ENCODE measurements at places on chromosomes 6 and 20.

DNA sequence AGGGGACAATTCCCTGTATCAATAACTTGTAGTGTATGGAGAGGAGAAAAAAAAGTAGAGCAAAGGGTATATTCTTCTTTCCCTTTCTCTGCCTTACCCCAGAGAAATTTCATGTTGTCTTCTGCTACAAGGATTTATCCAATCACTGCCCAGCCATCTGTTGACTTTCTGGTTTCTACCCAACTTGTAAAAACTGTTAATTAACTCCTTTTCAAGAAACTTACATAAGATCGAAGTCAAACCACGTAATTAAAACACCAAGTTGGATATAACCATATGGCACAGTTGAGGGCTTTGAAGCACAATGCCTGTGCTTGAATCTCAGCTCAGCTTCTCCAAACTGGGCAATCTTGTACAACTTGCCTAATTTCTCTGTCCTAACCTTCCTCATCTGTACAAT, 99.5 kb downstream of the MAN1A1 start:
- no peaks in the 10 kb centered on the region for H3K4me1 ChIP-seq
- peaks cover 12% of the 10 kb centered on the region for H3K36me3 ChIP-seq
- H3K4me3 ChIP-seq, result no peak overlapping the region
- no peak for DNase-seq

DNA sequence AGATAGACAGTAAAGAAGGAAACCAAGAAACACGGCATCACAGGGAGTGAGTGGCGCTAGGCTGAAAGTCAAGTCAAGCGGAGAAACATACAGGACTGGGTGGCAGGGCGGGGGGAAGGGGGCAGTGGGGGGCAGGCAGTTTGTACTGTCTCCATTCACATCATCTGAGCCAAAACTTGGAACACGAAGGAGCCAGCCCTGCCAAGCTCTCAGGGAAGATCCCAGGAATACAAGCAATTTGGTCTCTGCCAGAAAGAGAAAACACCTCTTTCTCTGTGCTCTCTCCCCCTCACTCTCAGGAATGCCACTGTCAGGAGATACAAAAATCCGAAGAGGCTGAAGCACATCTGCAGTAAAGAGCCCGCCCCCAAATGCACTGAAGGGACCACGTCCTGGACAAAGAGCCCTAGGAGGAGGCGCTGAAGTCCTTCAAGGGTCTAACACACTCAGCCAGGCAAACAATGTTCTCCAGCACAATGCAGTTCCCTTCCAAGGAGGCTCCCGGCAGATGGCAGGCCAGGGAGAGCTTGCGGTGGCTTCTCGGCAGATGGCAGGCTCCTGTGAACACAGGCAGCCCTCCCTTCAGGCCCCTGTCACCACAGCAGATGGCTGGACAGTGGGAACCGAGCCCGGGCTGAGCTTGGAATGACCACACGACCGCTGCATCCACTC, 90.0 kb downstream of the ATP9A start:
- DNase-seq, result no peak
- peaks cover 16% of the 10 kb centered on the region for H3K36me3 ChIP-seq
- no peaks in the 10 kb centered on the region for H3K27me3 ChIP-seq
- H3K4me1 ChIP-seq, result no peaks in the 10 kb centered on the region

GRCh38 chr20:32585011-32585585, at the start of gene NOL4L:
NOL4L (minus strand) TSS chr20:32585333; CDS start chr20:32584890, 443 bp downstream.
- DNase-seq, result no peak
- H3K4me1 ChIP-seq, result no peaks in the 10 kb centered on the region

GRCh38 chr6:107717781-107718180, 106.3 kb downstream of the SCML4 start:
- H3K36me3 ChIP-seq, result no peaks in the 10 kb centered on the region
- no peak for DNase-seq
- H3K27me3 ChIP-seq, result no peaks in the 10 kb centered on the region
- no peak overlapping the region for H3K4me3 ChIP-seq

GRCh38 chr6:44851176-44851575, 463.7 kb downstream of the CDC5L start:
- peaks cover 4% of the 10 kb centered on the region for H3K4me1 ChIP-seq
- H3K27me3 ChIP-seq, result no peaks in the 10 kb centered on the region
- H3K36me3 ChIP-seq, result no peaks in the 10 kb centered on the region
- no peak overlapping the region for H3K4me3 ChIP-seq

DNA sequence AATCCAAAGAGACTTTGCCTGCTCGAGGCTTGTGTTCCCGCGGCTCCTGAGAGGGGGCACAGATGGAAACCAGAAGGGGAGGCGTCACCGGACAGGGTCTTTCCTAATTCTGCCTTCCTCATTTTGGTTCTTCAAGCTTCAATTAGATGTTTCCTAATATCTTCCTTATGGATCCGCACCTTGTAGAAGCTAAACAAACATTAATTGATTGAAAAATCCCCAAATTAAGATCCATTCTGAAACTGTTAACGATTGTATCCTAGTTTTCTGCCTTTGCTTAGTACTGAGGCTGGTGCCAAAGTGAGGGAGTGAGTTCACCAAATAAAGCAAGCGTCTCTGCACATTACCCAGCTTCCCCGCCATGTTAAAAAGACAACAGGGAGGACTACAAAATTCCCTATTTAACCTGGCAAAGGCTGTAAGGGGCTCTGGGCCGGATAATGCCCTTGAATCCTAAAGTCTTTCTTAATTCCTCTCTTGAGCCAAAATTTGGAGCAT, 123.2 kb downstream of the GPX5 start:
- DNase-seq, result no peak
- H3K4me1 ChIP-seq, result peaks cover 6% of the 10 kb centered on the region
- no peaks in the 10 kb centered on the region for H3K36me3 ChIP-seq
- H3K4me3 ChIP-seq, result peak overlapping the region; percentile 43
- H3K27ac ChIP-seq, result no peak overlapping the region

GRCh38 chr6:167558246-167559177, 233.6 kb downstream of the TTLL2 start:
- H3K4me1 ChIP-seq, result no peaks in the 10 kb centered on the region
- no peak overlapping the region for H3K27ac ChIP-seq
- H3K4me3 ChIP-seq, result no peak overlapping the region
- no peak for DNase-seq

GRCh38 chr6:154847318-154847717, 114.1 kb downstream of the SCAF8 start:
- no peak overlapping the region for H3K27ac ChIP-seq
- no peak for DNase-seq
- no peaks in the 10 kb centered on the region for H3K27me3 ChIP-seq
- no peak overlapping the region for H3K4me3 ChIP-seq

DNA sequence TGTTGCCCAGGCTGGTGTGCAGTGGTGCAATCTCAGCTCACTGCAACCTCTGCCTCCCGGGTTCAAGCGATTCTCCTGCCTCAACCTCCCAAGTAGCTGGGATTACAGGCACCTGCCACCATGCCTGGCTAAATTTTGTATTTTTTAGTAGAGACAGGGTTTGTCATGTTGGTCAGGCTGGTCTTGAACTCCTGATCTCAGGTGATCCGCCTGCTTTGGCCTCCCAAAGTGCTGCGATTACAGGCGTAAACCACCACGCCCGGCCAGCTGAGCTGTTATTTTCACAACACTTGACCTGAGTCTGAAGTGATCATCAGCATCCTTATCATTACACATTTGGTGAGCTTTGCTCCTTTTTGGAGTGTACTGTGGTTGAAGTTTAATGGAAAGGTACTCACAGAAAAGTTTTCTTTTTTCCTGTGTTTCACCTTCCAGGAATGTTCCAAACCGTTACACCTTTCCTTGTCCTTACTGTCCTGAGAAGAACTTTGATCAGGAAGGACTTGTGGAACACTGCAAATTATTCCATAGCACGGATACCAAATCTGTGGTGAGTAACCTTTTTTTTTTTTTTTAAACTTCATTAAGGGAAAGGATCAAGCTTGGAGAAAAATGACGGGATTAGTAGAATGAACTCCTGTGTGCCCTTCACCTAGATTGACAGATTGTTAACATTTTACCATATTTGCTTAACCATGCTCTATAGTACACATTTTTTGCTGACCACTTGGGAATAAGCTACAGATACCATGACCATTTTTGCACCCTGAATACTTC, 9.7 kb downstream of the RNF114 start:
- peaks cover 94% of the 10 kb centered on the region for H3K36me3 ChIP-seq
- no peak overlapping the region for H3K4me3 ChIP-seq
- H3K4me1 ChIP-seq, result peaks cover 4% of the 10 kb centered on the region
- no peaks in the 10 kb centered on the region for H3K27me3 ChIP-seq

DNA sequence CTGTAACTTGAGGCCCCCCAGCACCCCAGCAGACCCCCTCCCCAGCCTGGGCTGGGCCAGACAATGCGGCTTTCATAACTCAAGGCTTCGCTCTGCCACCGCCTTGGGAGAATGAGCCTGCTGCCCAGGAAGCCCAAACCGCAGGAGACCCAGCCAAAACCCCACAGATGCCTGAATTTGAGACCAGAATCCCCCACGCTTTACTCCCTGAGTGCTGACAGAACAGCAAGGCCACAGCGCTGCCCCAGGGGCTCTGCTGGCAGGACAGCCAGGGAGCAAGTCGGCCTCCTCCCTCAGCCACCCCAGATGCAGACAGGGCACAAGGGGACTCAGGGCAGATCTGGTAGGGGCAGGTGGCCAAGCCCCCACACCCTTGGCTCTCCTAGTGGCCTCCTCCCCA, 2.2 kb downstream of the MDFI start:
- no peak overlapping the region for H3K4me3 ChIP-seq
- H3K27ac ChIP-seq, result no peak overlapping the region
- no peak for DNase-seq
- H3K27me3 ChIP-seq, result peaks cover 24% of the 10 kb centered on the region
- H3K36me3 ChIP-seq, result no peaks in the 10 kb centered on the region

DNA sequence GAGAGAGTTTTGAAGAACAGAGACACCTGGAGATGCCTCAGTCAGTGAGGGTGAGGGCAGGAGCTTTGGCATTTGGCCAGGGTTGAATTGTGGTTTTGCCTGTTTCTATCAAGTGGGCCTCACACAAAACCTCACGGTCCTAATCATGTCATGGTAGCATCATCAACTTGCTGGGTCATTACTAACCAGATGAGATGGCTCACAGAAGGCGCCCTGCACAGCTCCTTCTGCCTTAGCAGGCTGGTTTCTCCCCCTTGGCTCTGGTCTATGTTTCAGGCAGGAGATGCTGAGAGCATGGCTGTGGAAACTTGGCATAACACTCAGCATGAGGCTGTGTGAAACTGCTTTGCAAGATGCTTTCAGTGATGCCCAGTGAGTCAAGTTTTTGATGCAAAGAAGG, 99.3 kb downstream of the LRRC1 start:
- H3K4me3 ChIP-seq, result no peak overlapping the region
- H3K27me3 ChIP-seq, result no peaks in the 10 kb centered on the region
- DNase-seq, result no peak
- no peak overlapping the region for H3K27ac ChIP-seq
- no peaks in the 10 kb centered on the region for H3K4me1 ChIP-seq

DNA sequence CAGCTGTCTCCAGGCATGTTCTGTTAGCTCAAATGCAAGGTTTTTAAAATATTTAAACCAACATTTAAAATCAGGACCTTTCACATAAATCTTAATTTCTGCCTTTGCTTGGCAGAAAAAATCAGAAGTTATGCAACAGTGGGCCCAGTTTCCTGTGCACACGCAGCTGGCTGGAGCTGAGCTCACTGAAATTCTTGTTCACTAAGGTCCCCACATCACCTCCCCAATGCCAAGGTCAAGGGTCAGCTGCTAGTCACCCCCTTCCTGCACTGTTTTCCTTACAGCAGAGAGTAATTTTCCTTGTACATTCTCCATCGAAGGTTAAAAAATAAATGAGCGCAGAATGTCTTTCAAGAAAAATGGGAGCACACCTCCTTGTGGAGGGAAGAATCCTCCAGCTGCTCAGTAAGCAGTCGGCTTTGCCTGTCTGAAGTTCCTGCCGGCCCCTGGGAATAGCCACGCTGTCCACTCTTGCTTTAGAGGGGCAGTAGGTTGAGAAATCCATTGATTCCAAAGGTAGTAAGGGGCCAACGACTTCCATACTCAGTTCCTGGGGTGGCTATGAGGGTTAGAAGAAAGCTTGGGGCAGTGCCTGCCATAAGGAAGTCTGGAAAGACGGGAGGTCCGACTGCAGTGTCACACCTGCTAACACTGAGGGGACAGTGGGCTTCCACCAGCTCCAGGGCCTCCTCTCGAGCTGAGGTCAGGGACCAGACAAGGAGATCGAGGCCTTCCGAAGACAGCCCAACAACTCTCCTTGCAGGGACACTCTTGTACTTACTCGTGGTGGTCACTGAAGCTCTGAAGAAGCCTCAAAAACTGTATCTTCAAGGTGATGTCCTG, 56.8 kb downstream of the MYH7B start:
- H3K36me3 ChIP-seq, result peaks cover 97% of the 10 kb centered on the region
- peaks cover 12% of the 10 kb centered on the region for H3K4me1 ChIP-seq
- H3K27ac ChIP-seq, result peak overlapping the region; percentile 52
- H3K27me3 ChIP-seq, result no peaks in the 10 kb centered on the region

DNA sequence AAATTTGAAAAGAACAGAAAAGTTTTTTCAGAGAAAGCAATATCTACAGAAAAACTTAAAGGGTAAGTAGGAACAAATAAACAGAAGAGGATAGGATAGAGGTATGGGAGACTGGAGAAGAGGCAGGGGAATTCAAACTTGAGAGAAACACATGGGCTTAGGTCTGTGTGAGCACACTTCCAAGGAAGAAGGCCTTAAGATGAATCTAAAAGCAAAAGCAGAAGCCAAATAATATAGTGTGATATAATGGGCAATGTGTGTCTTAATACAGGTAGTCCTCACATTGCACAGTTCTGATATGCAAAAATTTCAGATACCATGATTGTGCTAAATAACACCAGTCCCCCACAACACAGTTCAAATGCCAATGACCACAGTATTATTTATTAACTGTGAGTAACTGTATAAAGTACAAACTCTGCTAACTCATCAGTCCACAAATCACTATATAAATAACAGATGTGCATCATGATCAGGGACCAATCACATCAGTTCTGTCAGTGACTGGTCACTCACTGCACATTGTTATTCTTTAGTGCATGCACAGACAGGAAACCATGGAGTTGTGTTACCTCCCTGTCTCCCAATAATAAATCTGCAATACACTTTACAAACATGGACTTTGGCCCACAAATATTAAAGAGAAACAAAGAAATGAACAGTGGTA, 18.6 kb downstream of the SNX14 start:
- H3K27ac ChIP-seq, result no peak overlapping the region
- H3K36me3 ChIP-seq, result peaks cover 25% of the 10 kb centered on the region
- H3K4me3 ChIP-seq, result no peak overlapping the region

DNA sequence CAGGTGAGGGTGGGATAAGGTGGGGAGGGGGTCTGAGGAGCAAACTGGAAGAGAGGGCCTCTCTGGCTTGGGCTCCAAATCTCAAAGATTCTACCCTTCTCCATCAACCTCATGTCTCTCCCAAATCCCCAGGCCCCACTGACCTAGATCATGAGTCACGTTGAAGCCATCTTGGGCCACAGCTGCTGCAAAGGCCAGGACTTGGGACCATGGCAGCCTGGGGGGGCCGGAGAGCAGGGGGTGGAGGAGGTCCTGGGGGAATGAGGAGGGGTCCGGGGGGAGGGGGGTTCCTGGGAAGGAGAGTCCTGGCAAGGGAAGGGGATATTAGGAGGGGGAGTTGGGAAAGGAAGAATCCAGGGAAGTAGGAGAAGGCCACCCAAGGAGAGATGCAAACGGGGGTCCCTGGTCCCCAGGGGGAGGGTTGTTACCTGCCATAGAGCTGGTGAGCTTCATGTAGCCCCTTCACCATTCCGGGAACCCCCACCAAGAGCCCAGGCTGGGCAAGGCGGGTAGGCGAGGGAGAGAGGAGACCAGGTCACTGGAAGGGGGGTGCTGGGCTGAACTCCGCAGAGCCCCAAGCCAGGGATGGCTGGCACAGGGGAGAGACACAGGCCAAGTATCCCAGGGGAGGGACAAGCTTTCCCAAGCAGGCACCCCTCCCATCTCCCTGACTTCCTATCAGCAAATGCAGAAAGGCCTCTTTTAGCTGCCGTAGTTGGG, 12.7 kb downstream of the GGT7 start:
- peaks cover 3% of the 10 kb centered on the region for H3K36me3 ChIP-seq
- no peaks in the 10 kb centered on the region for H3K27me3 ChIP-seq
- no peak for DNase-seq

Measured in upper lobe of right lung (tissue), 1 donor.